Putamen (tissue), 1 donor: ENCODE measurements at places on chromosomes 6 and 20.
A peak's percentile ranks its signal among the peaks of the same experiment; 100 is the strongest.

- peak; percentile 23 for DNase-seq
Observed at GRCh38 chr6:142568857-142569597, 267.2 kb downstream of the ADGRG6 start.

GRCh38 chr6:130293800-130294199 lies 71.0 kb upstream of the SAMD3 start:
- no peak for DNase-seq

GRCh38 chr6:36666287-36666686 lies 12.2 kb upstream of the CDKN1A start:
- DNase-seq: no peak

GRCh38 chr6:122734529-122735395 lies 44.8 kb upstream of the FABP7 start:
- no peak for DNase-seq

- DNase-seq: no peak
Observed at GRCh38 chr6:17281100-17281496, at the start of gene RBM24. Gene RBM24, plus strand, starts transcription at chr6:17281361. Its CDS starts 221 bp downstream, at chr6:17281582.

DNA sequence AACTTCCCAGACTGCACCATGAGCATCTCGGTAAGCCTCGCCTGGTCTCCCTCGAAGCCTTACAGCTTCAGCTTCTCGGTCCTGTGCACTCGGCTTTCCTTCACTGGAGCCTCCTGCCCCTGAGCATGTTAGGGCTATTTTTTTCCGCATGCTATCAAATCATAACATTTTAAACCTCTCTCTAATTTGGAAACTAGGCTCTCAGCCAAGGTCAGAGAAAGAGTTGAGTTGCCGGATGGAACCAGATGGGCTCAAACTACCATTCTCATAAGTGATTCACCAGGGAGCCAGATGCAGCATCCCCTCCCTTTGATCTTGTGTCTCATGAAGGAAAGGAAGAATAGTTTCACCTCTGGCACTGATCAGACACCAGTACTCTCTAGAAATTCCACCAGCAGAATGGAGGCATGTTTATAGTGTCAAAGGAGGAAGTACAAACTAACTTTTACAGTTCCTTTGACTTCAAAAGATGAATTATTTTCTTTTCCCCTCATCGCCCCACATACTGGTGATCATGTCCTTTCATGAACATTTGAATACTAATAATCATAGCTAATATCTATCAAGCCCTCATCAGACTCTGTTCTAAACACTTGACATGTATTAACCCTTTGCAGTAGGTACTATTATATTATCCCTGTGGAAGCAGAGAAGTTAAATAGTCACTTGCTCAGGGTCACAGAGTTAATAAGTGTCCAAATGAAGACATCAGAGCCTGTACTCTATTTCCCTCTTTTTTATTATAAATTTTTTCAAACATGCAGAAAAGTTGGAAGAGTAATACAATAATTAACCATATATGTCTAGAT lies 46.7 kb downstream of the MAP1LC3A start:
- DNase-seq: no peak

DNA sequence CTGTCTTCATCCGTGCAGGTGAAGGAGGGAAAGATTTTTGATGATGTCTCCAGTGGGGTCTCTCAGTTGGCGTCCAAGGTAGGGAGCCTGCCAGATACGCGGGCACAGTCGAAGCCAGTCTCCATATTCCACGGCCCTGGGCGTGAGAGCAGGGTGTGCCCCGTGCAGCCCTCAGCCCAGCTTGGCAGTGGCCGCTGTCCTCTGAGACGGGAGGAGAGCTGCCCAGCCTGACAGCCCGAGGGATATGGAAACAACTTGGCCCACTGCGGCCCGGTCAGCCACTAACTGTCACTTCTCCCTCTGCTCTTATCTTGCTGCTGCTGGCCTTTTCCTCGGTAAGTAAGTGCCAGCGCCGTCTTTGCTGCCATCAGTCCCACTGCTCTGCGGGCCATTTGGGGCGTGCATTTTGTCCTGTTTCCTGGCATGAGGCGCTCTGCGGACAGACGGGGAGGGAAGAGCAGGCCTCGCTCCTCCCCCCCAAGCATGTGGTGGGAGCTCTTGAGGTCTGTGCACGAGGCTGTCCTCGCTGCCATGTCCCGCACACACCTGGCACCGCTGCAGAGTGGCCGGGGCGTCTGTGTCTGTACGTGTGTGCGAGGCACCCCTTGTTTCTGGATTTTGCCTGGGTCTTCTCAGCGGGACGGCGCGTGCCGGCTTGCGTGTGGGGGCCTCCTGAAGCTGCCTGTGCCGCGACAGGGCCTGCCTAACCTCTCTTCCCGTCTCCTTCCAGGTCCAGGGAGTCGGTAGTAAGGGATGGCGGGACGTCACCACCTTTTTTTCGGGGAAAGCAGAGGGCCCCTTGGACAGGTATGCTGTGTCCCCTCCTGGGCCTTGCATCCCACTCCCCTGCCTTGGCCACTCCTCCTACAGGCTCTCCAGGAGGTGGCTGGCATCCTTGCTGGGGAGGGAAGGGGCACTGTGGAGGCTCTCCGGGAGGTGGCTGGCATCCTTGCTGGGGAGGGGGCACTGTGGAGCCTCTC lies 7.1 kb upstream of the COL20A1 start:
- DNase-seq: no peak

- DNase-seq: no peak
Observed at GRCh38 chr6:74925683-74926082, 280.2 kb downstream of the COL12A1 start.

- DNase-seq: no peak
Observed at GRCh38 chr6:63574554-63574900, 2.2 kb downstream of the LOC128125822 start.

DNA sequence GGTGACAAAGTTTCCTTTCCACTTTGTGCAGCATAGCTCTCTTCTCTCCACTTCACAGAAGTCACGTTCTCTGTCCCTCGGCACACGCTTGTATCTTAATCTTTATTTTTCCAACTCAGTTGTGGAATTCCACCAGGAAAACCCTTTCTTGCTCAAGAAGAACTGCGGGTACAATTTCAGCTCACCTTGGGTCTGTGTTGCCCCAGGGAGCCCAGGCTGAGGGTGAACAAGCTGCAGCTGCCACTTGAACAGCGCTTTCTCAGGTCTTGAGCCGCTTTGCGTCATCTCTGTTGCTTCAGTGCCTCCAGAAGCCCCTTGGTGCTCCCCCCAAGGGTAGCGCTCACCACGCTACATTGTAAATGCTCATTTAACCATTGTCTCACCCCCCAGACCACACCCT lies 229.2 kb upstream of the TAB2 start:
- DNase-seq: no peak

- DNase-seq: no peak
Observed at GRCh38 chr6:150928882-150929281, 63.4 kb downstream of the MTHFD1L start.

DNA sequence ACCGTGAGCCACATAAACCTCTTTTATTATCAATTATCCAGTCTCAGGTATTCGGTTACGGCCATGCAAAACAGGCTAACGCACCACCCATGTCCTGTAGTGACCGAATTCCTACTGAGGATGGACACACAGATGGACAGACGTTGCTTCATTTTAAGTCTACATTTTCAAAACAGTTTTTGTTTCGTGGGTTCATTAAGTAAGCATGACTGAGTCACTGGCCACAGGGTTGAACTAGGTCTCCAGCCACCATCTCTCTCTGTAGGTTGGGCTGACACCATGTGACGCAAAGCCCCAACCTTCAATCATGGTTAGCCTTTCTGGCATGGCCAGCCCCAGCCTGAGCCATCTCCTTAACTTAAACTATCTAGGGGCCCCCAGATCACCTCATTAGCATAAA lies 110.0 kb upstream of the SLC22A23 start:
- no peak for DNase-seq

GRCh38 chr6:154605178-154605881 lies 94.8 kb upstream of the CNKSR3 start:
- no peak for DNase-seq

GRCh38 chr6:5078121-5078669 lies 6.9 kb upstream of the PPP1R3G start:
- DNase-seq: no peak

- DNase-seq: no peak
Observed at GRCh38 chr6:44624936-44625573, 237.5 kb downstream of the CDC5L start.

DNA sequence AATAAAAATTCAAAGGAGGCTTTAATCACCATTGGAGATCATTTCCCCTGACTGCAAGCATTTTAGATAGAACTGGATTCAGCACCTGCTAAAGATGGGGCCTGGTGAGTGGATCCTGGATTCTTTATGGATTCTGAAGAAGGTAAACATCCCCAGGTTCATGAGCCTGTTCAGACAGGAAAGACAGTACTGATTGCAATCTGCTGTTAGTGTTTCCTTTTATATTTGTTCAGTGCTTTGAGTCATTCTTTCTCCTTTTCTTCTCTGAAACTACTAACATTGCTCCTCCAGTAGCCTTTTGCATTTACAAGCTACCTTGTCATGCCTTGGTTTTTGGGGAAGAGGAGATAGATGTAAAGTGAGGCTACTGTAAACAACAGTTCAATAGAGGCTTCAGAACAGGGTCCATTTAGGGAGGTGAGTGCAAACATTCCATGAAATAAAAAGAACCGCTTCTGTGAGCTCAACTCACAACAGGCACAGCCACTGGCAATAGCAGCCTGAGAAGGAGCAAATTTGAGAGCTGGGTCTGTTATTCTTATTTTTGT lies 66.4 kb upstream of the PRL start:
- DNase-seq: no peak

DNA sequence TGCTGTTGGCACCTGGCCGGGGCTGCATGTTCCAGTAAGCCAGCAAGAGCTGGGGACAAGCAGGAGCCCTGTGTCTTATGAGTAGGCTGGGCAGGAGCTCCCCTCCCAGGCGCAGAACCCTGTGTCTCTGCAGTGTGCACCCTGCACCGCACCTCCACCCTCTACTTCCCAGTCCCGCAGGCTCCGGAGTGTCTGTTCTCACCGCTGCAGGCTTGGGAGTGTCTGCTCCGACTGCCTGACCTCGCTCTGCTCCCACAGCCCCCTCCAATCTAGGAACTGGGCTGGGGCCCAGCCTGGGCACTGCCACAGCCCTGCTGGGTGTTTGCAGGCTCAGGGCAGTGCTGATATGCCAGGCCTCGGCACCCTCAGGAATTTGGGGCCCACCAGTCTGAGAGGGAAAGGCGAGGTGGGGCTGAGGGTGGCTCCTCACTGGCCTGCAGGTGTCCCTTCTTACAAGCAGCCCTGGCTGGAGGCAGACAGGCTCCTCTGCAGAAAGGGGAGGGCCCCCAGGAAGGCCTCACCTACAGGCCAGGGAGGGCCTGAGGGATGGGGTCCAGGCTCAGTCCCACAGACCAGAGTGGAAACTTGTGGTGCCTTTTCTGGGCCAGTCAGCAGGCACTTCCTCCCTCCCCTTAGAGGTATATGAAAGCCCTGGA lies 871.6 kb upstream of the GJE1 start:
- no peak for DNase-seq

GRCh38 chr20:49610691-49611538 lies 43.0 kb upstream of the PTGIS start:
- DNase-seq: peak; percentile 57

GRCh38 chr6:68651011-68651985 lies 16.2 kb downstream of the ADGRB3 start:
- DNase-seq: no peak

DNA sequence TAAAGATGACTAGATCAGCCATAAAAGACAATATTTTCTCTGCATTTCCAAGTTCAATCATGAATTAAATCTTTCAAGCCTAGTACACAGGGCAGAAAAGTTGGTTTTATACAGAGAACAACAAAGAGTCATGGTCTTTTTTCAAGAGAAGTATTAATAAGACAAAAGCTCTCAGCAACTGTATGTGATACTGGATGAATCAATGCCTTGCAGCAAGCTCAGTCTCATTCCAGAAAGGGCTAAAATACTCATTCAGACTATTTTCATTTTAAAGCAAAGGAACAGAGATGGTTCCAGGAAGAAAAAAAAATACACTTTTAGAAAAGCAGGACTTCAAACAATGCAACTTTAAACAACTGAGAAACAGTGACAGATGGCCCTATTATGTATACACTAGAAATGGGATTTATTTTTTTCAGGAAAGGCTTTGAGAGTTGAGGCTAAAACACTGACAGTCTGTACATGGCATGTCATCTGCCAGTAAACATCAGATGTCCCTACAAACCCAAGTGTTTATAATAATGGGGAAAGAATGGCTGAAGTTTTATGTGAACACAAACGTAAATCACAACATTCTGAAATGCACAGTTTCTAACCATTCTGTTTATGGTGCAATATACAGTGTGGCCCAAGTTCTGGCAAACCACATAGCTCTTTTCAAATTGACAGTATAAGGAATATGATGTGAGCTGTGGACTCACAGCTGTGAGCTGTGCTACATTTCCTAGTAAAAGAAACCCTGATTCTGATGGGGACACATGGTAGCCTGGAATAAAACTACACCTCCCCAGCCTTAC lies 114.3 kb upstream of the DST start:
- no peak for DNase-seq

- DNase-seq: no peak
Observed at GRCh38 chr6:36697481-36697903, at the start of gene RAB44. Gene RAB44, plus strand, starts transcription at chr6:36697826. Its CDS starts 6,410 bp downstream, at chr6:36704236.

- DNase-seq: no peak
Observed at GRCh38 chr6:14310960-14311359, 193.4 kb downstream of the CD83 start.

GRCh38 chr20:58667975-58668374 lies 16.9 kb downstream of the STX16 start:
- DNase-seq: no peak

DNA sequence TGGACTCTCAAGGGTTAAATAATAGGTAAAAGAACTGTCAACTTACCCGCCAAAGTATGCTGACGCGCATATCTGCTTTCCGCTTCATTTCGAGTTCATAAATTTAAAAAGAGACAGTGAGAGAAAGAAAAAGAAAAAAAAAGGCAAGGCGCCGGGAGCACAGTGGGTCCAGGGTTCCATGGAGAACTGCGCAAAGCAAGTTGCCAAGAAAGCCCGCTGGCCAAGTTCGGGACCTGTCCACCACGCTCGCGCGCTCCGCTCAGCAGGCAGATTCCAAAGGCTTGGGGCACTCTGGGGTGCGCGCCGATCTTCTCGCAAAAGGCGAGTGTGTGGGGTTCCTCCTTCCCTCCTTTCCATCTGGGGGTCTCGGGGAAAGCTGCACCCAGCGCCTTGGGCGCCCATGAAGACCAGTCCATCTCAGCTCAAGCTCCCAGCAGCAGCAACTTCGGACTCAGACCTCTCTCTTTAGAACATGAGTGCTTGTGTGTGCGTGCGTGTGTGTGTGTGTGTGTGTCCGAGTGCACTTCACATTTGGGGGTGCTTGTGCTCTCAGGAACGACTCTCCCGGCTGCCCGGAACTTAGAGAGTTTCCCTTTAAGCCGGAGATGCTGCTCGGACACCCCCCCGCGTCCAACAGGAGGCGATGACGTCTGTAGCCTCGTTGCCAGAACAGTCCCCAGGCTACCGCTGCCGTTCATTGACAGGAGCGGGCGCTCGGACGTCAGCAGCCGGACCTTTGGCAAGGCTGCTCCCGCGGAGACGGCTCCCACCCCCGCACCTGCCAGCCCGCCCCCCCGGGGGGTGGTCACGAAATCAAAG lies 180.0 kb downstream of the TBXT start:
- DNase-seq: peak; percentile 44

DNA sequence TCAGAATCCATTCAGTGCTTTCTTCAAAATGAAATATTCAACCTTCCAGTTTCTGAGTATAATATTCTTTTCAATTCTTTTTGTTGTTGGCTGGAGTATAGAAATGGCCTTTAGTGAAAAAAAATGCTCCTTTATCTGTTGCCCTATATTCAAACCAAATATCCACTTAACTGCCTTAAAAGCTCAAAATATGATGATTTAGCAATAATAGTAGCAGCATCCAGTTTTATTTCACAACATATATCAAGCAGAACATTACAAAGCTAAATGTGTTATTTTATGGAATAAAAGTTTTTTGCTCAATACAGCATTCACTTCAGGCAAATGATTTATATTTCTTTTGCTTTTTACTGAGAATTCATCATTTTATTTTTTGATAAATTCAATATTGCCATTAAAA lies 322.4 kb upstream of the EYS start:
- no peak for DNase-seq
